Activated CD4-positive, CD25-positive, alpha-beta regulatory T cell treated with anti-CD3 and anti-CD28 coated beads, Interleukin-2, amount 50 U/mL, for 72 hours (primary cell): ENCODE measurements at places on chromosomes 6 and 20.

DNA sequence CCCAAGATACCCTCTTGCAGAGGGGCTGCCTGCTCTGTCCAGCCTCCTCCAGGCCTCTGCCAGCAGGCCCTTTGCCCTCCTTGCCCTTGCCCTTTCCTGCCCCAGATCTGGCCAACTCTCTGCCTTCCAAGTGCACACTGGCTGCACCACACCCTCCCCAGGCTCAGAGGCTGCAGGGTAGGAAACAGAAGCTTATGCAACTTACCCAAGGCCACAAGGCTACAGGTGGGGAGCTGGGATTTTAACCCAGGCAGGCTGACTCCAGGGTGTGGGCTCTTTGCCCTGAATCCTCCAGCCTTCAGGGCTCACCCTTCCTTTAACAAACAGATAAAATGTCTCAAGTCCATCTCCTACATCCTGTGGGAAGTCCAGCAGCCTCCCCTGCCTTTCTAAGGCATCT, 14.5 kb upstream of the TRAF3IP2 start:
- DNase-seq = no peak

- DNase-seq = no peak
These were observed 67.9 kb downstream of the GCLC start for GRCh38 chr6:53476964-53477363.

GRCh38 chr6:135853986-135854385, 2.5 kb downstream of the PDE7B start:
- DNase-seq = no peak

DNA sequence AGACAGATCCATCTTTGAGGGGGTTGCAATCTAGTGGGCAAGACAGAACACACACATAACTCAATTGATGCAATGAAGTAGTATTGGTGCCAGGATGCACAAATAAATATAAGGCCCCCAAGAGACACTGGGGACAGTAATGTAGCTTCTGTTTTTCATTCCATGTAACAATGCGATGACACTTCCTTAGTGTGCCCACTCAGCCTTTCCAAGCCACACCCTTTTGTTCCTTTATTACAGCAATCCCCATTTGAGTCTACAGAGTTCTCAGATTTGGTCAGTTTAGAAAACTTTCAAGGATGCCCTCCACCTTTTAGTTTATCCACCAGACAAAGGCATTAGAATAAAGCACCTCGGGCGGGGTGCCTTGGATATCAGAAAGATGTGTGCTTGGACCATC, 15.5 kb downstream of the TGM3 start:
- DNase-seq = no peak

DNA sequence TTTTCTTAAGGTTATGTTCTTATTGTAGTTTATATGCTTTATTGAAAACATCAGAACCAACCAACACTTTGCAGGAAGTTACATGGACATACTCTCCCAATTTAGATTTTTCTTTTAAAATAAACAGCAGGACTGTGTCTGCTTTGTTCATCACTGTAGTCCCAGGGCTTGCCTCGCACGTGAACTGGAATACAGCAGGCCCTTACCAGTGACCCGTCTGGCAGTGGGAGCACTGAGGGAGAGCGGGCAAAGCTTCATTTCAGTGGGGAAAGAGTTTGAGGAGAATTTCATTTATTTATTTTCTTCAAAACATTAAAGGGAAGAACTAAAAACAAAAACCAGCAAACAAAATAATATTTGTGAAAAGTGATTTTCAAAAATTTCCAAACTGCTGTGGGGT, 230.8 kb downstream of the PAX1 start:
- DNase-seq = no peak

- DNase-seq = no peak
These were observed 27.9 kb downstream of the GFRA4 start for GRCh38 chr20:3635346-3635745.

GRCh38 chr6:50851049-50851845, 32.6 kb downstream of the TFAP2B start:
- DNase-seq = no peak

DNA sequence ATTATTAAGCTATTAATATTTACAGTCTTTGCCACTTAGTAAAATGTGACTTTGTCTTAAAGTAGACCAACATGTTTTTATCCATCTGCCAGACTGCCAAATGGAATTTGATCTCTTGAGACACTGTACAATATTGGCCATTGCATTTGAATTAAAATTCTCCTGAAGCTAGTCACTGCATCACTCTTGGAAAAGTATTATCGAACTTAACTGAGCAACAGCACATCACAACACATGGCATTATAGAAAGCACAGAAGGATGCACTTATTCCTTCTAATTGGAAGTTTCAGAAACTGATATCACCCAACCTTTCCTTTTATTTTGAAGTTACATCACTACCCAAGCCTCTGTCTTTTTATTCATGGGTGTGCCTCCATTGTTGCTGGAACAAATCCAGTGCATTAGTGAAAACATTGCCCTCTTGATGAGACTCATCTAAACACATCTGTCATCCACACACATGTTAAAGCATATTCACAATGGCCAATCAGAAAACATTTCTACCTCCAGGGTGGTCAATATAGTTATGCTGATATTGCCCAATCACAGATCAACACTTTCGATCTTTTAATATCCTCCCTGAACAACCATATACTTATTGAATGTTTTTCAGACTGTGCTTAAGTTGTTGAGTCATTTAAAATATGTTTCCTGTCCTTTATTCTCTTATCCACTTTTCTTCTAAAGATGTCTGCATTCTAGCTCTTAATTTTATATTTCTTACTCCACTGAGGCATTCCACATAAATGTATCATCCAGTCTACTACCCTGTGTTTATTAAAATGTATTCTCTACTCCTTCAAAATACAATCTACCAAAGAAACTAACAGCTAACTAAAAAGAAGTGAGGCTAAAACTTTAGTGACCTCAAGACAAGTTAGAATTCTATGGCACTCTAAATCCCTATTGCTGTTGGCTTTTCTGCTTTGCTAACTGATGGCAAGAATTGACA, 535.0 kb downstream of the RFPL4B start:
- no peak for DNase-seq

- no peak for DNase-seq
These were observed 100.2 kb downstream of the UST start for GRCh38 chr6:148846778-148847761.

DNA sequence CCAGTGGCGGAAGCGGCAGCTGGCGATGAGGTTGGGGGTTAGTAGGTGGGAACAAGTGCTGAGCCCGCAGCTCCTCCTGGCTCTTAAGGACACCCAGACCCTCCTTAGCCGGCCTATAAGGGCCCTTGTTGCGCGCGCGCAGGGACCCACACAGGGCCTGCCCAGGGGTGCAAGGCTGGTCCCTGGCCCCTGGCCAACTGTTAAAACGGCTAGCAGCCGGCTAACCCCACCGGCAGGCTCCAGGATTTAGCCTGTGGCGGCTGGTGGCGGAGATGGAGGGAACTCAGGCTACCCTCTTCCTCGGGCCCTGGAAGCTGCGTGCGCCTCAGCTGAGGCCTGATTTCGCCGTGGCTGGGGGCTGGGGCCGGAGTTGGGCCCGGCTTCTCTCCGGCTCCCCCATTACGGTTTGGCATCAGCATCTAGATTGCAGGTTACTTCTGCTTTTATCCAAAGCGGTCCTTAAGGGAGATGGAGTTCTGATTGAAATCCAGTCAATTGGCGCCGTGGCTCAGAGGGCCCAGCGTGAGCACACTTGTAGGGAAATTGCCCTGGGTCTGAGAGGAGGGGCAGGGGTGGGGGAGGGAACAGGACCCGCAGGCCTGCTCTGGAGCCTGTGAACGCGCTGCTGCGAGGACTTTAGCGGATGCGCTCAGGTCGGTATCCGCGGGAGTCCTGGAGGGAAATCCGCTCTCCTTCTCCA, 36.9 kb upstream of the CCDC167 start:
- no peak for DNase-seq

GRCh38 chr6:43768983-43769525, 957 bp upstream of the VEGFA start:
- DNase-seq = no peak

DNA sequence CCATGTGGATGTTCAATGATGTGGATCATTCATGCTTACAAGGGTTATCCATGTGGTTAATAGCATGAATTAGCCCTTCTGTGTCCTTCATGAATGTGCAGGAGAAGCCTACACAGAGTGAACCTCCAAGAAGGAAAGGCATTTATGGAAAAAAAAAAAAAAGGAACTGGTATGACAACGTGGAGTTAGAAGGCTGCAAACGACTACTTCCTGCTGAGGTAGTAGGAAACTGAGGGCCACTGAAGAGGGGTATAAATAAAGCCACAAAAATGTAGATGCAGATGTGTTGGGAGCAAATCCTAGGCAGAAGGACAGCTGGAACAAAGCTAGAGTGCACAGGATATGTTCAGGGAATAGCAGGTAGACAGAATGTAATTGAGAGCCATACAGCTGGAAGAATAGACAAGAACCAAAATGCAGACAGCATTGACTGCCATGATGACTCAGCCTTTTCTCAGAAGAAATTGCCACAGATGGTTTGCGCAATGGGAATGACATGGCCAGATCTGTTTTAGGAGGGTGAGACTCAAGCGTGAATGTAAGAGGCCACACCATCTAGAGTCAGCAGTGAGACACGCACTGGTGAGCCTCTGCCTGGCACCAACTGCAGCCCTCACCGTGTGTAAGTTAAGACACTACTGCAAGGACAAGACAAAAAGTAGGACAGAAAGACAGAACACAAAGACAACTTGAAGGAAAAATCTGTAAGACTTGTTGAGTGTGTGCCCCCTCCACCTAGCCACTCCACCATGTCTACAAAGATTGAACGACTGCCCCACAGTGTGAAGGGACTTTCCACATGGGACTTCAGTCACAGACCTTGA, 79.8 kb downstream of the KIF13A start:
- DNase-seq = no peak

DNA sequence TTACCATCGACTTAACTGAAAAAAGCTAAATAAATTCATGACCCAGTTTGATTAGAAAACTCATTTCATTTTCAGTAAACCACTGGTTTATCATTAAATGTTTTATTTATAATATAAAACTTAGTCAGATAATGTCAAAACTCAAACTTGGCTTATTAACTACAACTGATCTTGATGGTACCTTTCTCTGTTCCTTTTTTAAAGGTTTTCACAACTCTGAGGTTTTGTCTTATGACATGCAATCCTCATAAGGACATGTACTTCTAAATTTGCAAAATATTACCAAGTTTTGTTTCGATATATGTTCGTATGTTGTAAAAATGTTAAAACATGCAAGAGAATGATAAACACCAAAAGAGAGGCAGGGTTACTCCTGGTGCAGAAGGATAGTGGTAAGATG, 82.5 kb upstream of the PDE10A start:
- DNase-seq = no peak

DNA sequence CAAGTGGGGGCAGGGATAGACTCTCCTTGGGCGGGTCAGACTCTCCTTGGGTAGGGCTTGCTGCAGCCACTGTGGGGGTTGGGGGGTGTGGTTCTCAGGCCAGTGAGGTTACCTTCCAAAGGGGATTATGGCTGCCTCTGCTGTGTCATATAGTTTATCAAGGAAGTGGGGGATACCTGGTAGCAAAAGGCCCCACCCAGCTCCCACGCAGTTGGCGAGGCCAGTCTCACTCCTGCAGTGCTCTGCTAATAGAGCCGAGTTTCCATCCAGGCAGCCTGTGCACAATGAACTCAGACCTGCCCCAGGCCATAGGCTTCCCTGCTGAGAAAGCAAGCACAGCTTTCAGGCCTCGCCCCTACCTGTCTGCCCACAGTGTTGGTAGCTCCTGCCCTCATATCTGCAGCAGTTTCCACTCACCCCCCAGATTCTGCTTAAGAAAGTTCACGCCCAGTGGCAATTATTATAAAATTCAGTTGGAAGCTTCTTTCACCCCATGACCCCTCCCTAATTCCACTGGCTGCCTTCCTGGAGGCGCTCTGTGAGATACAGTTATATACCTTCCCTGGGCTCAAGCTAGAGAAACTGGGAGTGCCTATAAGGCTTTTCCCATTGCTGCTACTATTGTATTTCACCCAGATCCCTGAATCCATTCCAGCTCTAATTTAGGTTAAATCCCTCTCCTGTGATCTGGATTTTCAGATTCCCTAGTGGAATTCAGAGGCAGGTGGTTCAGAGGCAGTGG, 56.1 kb downstream of the HDDC2 start:
- no peak for DNase-seq

DNA sequence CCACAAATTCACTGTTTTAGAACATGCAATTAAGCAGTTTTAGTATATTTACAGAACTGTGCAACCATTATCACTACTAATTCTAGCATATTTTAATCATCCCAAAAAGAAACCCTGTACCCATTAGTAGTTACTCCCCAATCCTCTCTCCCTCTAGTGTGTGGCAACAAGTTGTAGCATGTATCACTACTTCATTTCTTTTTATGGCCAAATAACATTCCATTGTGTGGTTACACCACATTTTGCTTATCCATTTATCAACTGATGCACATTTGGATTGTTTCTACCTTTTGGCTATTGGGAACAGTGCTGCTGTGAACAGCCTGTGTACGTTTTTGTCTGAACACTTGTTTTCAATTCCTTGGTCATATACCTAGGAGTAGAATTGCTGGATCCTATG, 31.5 kb upstream of the FKBP1A start:
- no peak for DNase-seq

DNA sequence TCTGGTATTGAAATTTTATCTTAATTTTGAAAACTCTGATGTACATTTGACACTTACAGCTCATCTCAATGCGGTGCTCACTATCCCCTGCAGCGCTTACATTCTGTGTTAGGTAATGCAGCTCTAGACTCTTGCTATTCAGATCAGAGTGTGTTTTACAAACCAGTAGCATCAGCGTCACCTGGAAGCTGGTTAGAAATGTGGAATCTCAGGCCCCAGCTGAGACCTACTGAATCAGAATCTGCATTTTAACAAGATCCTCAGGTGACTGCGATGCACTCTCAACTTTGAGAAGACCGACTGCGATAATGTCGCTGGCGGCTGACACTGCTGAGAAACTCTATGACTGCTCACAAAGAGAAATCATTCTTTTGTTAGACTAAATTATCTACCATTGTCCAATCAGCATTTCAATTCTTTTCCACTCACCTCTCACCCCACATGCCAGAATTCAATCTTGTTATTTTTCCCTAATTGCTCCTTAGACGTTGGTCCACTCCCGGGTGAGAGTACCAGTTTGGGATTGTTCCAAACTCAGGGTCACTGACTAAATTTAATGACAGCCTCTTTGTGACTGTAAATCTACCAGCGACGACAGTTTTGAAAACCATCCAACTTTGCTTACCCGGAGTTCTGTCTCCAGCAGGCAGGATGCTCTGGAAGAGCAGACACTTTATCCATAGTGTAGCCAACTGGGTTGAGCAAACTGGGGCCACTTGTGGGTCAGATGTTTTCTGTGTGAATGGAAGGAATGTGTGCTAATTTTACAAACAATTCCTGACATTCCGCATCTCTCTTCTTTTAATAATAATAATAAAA, 140.1 kb upstream of the BTBD3 start:
- DNase-seq = no peak

DNA sequence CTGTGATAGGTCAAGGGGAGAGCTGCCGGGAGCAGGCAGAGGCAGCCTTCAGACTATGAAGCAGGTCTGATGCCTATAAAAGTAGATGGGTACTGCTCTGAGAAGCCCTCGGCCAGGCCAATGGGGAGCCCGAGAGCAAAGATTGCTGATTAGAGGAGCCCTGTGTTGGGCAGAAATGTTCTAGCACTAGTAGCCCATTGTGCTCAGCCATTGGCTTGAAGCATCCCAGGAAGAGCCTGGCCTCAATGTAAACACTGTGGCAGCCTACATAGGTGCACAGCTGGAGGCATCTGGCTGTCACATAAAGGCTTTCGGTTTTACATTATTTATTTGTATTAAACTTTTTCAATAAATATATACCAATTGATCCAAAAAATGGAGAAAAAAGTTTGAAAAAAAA, 67.7 kb downstream of the SNAP25 start:
- DNase-seq = no peak

GRCh38 chr20:33490023-33490933, at the start of gene CBFA2T2:
Gene CBFA2T2, plus strand, starts transcription at chr20:33490096. Its CDS starts 172 bp downstream, at chr20:33490268.
- DNase-seq = no peak
